Right cardiac atrium (tissue), 5 donors: ENCODE measurements at places on chromosomes 4 and X. TPM values are rescaled to one million over a fixed set of nuclear protein-coding genes. Genes with fewer than 3 reads are reported as not detected.

DNA sequence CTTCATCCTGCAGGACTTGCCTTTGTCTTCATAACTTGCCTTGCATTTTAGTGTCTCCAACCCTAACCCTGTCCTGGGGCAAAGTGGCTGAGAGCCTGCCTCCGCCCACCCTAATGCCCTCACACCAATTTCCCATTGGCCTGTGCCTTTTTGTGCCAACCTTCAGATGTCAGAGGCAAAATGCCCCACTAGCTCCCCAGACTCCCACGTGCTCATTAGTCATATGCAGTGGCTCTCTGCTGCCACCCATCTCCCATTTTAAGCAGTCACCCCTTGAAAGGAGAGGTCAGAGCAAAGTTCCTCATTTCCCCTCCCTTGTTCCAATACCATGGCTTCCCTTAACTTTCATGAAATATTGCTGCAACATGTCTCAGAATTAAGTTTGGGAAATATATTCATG lies 74.8 kb upstream of the PASD1 start:
- DNase-seq = no peak

DNA sequence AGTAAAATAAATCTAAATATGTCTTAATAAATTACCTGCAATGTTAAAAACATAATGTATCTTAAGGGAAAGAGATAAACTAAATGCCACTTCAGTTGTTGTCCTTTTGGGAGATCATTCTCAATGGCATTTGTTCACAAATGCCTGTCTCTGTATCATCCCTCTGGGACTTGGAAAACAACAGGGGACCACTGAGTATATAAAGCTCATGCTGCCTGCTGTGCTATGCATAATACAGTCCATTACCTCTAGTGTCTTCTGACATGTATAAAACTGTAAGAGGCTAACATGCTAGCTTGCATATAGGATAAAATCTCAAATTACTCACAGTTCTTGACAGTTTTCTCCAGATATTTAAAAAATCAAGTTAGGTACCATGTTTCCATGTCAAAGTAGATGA lies 503.9 kb downstream of the PDHA2 start:
- DNase-seq = no peak

- DNase-seq = no peak
Measured at GRCh38 chr4:128846063-128846462, 36.6 kb downstream of the JADE1 start.

- DNase-seq = no peak
Measured at GRCh38 chr4:101973361-101973760, 182.8 kb downstream of the BANK1 start.

GRCh38 chrX:149004936-149005335 lies 500.2 kb downstream of the IDS start:
- DNase-seq = no peak

DNA sequence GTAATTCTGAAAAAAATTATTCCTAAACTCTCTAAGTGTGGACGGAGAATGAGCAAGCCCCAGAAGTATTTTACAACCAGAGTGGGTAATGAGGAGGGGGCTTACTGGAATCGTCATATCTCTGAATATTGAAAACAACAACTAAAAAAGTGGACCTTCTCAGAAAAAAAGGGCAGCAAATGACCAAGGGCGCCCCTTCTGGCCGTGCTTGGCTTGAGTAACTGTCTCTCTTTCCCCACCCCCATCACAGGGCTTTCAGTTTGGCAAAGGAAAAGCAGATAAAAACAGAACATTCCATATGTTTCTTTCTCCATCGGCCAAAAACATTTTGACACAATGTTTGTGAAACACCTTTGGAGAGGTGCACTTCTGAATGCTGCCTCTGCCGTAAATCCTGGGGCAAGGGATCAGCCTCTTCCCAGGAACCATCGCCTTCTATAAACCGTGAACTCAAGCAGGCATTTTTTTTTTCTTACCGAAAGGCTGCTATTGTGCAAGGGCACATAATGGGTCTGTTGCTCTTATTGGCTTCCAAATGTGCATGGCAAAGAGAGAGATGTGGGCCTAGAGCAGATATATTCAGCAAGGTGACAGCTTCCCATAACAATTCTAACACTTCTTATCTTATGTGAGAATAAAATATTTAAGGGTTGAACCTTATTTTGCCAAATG lies 115.4 kb downstream of the PARM1 start:
- DNase-seq = no peak

GRCh38 chr4:38500433-38500832 lies 163.6 kb upstream of the KLF3 start:
- no peak for DNase-seq

- no peak for DNase-seq
Measured at GRCh38 chr4:71400810-71401209, 62.0 kb downstream of the SLC4A4 start.

DNA sequence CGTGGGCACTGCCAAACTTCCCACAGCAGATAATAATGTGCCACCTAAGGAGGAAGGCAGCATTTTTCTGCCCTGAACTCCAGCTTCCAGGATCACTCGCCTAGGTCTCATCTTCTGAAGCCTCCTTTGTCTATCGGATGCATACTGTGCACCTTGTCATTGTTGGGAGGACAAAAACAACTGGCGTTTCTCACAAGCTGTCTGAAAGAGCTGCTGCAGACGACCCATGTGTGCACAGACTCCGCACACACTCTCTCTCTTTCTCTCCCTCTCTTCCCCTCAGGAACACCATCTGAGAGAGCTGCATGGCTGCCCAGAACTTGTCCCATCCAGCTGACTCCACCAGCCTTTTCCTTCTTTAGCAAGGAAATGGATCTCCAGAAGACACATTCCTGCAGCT lies 83.0 kb downstream of the MAML3 start:
- DNase-seq = no peak

DNA sequence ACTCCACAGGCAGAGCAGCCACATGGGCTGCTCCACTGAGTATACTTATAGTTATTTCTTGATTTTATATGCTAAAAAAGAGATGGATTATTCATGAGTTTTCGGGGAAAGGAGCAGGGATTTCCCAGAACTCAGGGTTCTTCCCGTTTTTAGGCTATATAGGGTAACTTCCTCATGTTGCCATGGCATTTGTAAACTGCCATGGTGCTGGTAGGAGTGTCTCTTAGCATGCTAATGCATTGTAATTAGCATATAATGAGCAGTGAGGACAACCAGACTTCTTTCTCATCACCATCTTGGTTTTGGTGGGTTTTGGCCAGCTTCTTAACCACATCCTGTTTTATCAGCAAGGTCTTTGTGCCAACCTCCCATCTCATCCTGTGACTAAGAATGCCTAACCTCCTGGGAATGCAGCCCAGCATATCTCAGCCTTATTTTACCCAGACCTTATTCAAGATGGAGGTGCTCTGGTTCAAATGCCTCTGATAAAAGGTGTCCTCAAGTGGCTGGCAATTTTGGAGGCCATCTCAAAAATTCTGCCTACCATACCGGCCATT lies 213.0 kb upstream of the VEGFC start:
- DNase-seq = no peak

GRCh38 chrX:125507119-125507518 lies 187.4 kb downstream of the TEX13C start:
- DNase-seq = no peak

DNA sequence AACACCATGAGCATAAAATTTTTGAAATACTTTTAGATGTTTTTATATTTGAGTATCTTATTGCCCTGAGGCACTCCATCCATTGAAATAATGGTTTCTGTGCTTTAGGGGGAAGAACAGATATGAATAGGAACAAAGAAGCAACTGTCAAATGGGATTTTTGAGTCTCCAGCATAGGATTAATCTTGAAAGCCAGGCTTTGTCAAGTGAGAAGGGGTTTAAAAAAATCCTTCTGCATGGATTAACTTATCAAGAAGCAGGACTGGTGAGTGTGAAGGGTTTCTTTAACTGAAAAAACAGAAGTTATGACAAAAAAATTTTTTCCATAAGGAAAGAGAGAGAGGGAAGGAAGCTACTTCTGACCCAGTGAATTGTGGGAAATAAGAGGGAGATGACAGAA lies 7.6 kb upstream of the NUDT9 start:
- DNase-seq = no peak

DNA sequence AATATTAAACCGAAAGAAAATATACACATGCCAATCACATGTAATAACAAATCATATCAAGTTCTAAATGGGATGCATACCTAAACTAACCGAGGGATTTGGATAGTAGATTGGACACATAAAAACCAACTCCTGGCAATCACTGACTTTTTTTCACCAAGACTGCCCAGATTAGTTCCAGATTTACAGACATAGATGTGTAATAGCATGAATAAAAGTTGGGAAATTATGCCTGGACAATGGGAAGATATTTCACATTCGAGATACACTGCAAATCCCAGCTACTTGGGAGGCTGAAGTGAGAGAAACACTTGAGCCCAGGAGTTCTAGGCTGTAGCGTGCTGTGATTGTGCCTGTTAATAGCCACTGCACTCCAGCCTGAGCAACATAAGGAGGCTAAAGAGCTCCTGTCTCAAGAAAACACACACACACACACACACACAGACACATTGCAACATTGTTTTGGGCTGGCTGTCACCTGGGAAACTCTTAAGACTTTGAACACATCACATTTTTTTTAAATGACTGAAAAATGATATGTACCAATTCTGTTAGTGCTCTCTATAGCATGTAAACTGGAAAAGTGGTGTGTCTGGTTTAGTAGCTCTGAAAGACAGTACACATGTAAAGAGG lies 5.7 kb downstream of the RAB40A start:
- DNase-seq = no peak

GRCh38 chr4:53021754-53022512 lies 159.8 kb downstream of the RASL11B start:
- DNase-seq = no peak

DNA sequence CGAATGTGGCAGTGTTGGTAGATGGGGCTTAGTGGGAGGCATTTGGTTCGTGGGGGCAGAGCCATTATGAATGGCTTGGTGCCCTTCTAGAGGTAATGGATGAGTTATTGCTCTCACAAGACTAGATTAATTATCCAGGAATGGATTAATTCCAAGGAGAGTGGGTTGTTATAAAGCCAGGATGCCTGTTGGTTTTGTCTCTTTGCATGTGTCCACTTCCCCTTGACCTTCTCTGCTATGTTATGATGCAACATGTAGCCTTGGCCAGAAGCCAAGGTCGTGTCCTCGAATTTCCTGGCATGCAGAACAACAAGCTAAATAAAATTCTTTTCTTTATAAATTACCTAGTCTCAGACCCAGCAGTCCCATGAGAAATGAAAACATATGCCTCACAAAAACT lies 111.2 kb upstream of the PLS3 start:
- DNase-seq = peak; percentile 46

- DNase-seq = no peak
Measured at GRCh38 chrX:53082773-53083616, 828 bp downstream of the TSPYL2 start.

IL13RA2 gene
- total RNA-seq = 0.18 TPM

DOK7 gene
- 40.0 TPM for total RNA-seq

TXK gene
- total RNA-seq = 1.8 TPM

DMRTC1B gene
- not detected for total RNA-seq

HMX1 gene
- not detected for total RNA-seq

SMR3B gene
- total RNA-seq = not detected

PDGFRA gene
- total RNA-seq = 71.8 TPM
